ENCODE measurements at places on chromosomes 2 and 18. TPM values are rescaled to one million over a fixed set of nuclear protein-coding genes. Genes with fewer than 3 reads are reported as not detected.

PTPRM gene
- 133 TPM for total RNA-seq

GRCh38 chr2:883260-883802, 67.3 kb upstream of the SNTG2 start:
- peak; percentile 65 for DNase-seq

- no peak for DNase-seq
Observed at GRCh38 chr2:240704651-240705050, 13.0 kb downstream of the AQP12A start.

TRIM43B gene
- total RNA-seq, result not detected

DNA sequence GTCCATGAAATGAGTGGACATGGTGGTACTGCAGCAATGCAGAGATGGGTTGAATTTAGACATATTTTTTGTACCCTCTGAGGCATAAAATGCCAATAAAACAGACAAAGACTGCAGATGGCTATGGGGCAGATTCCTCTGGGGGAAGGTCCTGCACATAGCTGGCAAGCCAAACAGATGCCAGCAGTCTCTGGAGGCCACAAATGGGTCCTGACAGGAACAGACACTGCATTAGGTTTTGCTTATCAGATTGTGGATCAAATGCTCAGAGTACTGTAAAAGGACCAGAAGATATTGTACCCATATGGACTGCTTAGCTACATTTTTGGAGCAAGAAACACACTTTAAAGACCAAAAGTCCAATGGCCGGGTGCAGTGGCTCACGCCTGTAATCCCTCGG, 40.9 kb upstream of the ORC2 start:
- no peak for DNase-seq

DNA sequence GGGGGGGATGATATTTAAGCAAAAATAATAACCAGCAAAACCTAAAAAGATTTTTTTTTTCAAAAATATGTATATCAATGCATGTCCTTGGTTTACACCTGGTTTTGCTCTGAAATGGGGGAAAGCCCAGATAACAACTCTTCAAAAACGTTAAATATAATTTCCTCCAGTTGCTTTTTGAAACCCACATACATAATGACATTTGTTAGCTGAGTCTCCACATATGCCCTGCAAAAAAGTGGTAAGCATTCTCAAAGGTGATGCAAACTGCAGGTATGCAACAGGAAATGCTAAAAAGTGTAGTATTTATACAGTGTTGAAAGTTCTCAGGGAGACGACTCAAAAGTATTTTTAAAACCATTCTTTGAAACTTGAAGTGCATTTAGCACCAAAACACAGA, 258.6 kb downstream of the ZEB2 start:
- no peak for DNase-seq

B3GNT7 gene
- total RNA-seq, result 3.9 TPM

GRCh38 chr2:237879058-237879430, 19.6 kb downstream of the RAMP1 start:
- DNase-seq, result no peak

SLC9A4 gene
- total RNA-seq, result not detected

DNA sequence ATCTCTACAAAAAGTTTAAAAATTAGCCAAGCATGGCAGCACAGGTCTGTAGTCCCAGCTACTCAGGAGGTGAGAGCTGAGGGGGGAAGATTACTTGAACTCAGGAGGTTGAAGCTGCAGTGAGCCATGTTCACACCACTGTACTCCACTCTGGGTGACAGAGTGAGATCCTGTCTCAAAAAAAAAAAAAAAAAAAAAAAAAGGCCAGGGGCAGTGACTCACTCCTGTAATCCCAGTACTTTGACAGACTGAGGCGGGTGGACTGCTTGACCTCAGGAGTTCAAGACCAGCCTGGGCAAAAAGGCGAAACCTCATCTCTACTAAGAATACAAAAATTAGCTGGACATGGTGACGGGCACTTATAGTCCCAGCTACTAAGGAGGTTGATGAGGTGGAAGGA, 37.0 kb downstream of the PUM2 start:
- DNase-seq, result no peak

DNA sequence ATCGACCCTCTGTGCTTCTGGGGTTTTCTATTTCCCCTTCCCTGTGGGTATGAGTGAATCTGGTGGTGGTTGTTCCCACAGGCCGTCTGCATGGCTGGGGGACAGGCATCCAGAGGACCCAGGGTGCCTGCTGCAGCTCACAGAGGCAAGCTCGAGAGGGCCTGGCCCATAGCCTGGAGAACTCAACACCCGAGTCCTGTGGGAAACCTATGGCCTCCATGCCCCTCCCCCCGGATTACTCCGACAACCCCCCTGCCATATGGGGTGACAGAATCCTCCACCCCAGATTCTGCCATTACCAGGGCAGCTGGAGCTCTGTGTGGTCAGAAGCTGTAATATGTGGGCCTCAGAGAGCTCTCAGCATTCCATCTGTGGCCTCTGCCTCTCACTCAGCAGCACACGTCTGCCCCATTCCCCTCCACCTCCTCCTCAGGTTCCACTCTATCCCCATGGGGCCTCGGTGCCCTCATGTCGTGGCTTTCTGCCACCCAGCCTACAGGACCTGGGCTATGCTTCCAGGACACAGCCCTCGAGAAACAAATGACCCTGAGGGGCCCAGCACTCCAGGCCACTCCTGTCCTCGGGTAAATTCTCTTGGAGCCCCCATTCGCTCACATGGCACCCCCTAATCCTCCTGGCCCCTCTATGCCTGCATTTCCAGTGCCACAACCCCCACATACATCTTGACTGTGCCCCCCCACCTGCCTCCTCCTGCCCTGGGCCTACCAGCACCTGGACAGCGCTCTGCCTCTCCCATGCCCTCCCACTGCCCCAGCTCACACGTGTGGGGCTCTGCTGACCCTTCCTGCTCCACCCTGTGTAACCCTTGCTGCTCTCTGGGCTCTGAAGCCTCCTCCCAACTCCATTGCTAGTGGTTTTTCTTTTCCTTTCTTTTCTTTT, 3.6 kb downstream of the MZT2A start:
- DNase-seq, result no peak

- no peak for DNase-seq
Observed at GRCh38 chr2:18218160-18218933, 339.9 kb downstream of the KCNS3 start.

DNA sequence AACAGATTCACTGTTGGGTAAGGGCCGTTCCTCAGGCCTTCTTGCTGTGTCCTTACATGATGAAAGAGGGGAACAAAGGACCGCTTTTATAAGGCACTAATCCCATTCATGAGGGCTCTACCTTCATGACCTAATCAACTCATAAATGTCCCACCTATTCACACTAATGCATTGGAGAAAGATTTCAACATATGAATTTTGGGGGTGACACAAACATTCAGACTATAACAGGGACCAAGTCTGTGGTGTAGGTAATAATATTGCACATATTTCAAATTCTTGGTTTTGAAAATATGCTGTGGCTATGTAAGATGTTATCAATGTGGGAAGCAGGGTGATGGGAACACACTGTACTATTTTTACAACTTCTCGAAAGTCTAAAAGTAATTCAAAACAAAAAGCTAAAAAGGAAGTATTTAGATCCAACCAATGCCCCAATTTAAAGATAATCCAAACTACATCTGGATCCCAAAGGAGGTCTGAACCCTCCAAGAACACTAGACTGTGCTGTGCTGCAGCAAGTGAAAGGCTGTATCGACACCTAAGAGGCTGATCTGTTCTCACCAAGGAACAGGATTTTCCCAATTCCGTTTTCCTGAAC, 82.4 kb upstream of the TGIF1 start:
- no peak for DNase-seq

GRCh38 chr2:101534149-101534611, 59.3 kb upstream of the RFX8 start:
- DNase-seq, result no peak

BBS5 gene
- 10.3 TPM for total RNA-seq
